Islet precursor cell (in vitro differentiated cells): ENCODE measurements at places on chromosomes 4 and X.
A peak's percentile ranks its signal among the peaks of the same experiment; 100 is the strongest.

DNA sequence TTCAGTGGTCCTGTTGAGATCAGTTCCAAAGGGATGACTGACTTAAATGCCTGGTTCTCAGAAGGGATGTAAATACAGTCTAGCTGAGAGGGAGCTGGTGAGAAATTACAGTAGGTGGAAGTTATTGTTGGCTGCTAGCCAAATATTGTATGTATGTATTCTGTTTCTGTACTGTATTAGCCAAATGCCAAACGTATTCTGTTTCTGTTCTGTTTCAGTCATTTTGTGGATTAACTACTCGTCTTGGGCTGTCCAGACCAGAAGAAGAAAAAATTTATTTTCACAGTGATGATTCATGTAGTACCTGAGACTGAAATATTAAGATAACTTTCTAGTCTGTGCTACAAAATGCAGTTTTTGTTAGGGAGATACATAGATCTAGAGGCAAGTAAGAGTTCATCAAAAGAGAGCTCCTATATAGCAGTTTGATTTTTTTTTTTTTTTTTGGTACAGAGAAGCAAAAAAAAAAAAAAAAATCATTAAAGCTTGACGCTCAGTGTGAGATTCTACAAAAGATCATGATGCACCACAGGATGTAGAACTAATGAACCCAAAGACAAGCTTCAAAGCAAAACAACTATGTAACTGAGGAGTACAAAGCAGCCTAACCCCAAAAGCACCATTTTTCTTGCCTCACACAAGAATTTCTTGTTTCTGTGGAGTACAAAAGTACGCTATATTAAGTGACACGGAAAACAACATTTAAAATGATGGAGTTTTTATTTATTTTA is 54.8 kb downstream of the CASP6 start:
- no peak for DNase-seq

DNA sequence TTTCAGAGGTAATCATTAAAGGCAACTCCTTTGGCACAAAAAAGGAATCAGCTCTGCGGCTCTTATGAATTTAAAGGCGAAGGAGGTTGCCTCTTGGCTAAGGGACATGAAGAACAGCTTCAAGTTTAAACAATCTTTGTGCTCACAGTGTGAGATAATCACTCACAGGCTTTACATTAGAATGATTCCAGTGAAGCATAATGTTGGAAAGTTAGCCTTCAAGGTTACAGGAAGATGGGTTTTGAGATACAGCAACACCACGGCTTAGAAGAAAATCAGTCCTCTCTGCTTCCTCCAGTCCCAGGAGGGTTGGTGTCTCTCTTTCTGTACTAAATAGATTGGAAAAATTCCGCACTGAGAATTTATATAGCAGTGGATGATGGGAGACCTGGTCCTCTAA is 11.6 kb upstream of the SCD5 start:
- DNase-seq = no peak

- DNase-seq = no peak
Measured at GRCh38 chr4:110735686-110736085, 112.8 kb upstream of the PITX2 start.

DNA sequence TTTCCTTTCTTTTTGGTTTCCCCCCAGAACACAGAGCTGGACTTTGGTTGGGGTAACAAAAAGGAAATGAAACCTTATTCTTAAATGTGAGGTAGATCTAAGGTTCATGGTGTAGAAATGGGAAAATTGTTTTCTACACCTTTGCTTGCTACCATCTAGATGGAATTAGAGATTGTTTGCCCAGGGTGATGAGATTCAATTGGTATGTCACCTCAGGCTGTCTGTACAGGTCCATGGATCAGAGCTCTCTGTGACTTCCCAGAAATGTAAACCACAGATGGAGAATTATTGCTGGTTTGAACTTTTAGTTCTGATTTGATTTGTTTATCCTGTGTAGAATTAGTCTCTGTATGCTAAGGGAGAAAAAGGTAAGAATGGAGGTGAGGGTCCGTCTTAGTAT is 146.7 kb downstream of the PCDH7 start:
- DNase-seq = no peak

DNA sequence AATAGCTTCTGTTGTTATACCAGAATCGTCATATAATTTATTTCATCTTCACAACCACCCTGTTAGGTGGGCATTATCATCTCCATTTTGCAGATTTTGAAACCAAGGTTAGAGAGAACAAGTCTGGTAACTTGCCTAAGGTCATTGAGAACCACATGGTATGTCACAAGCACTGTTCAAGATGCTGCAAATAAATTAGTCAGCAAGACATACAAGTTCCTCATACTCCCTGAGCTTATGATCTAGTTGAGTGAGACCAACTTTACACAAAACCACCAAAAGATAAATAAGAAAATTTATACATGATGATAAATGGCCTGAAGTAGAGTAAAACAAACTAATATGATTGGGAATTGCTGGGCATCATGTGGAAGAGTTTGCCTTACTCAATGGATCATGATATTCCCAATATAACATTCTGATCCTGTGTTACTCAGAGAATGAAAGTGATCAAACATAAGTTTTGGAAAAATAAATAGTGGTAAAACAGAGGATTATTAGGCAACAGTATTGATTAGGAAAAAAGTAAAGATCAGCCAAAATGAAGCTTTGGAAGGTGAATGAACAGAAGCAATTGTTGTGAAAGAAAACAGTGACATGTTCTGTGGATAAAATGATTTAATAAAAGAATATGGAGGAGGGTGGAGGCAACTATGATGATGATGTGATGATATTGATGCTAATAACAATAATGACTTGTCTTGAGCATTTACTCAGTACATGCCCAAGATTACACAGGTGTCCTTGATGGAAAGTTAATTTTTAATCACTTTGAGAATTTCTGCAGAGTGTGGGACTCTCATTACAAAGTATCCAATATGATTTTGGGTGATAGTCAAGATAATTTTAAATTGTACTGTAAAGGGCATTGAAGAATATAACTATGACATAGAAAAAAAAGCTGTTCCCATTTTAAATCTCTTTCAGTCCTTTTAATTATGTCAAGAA is 34.1 kb upstream of the IL1RAPL1 start:
- no peak for DNase-seq

- no peak for DNase-seq
Measured at GRCh38 chrX:110222497-110223257, 95.2 kb downstream of the AMMECR1 start.

GRCh38 chr4:48558819-48559218 is 68.8 kb downstream of the ZAR1 start:
- DNase-seq = no peak

- DNase-seq = no peak
Measured at GRCh38 chr4:103008875-103009729, 10.4 kb downstream of the SLC9B1 start.

- peak; percentile 36 for DNase-seq
Measured at GRCh38 chrX:53266914-53267313, 14.5 kb downstream of the IQSEC2 start.

GRCh38 chr4:161929956-161930355 is 233.8 kb downstream of the FSTL5 start:
- DNase-seq = no peak

DNA sequence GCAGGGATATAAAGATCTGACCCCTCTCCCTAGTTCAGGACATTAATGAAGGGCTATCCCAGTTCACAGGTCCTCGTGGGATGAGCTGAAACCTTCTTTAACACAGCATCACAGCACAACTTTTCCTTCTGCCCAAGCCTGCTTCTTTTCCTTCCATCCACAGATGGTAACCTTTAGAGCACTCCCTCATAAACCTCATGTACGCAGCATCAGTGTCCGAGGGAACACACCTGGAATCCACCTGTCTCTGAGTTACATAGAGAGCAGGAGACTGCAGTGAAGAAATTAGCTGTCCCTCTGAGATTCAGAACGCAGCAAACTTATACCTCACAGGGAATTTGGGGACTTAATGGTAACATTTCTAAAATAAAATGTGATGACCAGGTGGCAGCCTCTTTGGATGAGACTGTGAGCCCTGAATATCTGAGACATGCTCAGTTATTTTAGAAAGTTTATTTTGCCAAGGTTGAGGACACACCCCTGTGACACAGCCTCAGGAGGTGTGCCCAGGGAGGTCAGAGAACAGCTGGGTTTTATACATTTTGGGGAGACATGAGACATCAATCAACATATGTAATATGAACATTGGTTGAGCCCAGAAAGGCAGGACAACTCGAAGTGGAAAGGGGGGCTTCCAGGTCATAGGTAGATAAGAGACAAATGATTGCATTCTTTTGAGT is 73.8 kb upstream of the PACRGL start:
- DNase-seq = no peak

GRCh38 chrX:110317061-110317819 is 645 bp downstream of the AMMECR1 start:
- peak; percentile 54 for DNase-seq

- DNase-seq = no peak
Measured at GRCh38 chr4:22546299-22546698, 30.4 kb upstream of the ADGRA3 start.

- DNase-seq = no peak
Measured at GRCh38 chr4:101708293-101709039, 82.1 kb upstream of the BANK1 start.

- no peak for DNase-seq
Measured at GRCh38 chr4:176910646-176911045, 117.9 kb upstream of the VEGFC start.

DNA sequence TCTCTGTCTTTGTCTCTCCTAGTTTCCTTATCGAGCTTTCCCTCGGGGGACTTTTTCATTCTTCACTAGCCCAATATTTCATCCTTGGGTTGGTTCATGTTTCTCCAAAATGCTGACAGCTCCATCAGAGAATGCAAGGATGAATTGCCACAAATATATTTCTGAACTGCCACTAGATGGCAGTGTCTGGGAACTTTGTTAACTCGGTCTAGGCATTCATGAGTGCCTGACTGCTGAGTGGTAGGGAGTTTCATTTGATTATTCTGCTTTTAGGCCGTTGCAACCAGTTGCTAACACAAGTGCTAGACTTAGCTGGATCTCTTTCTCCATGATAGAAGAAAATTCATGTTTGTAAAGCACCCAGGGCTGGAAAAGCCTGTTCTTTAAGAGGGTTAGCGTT is 73.5 kb upstream of the RAP2C start:
- peak; percentile 54 for DNase-seq

DNA sequence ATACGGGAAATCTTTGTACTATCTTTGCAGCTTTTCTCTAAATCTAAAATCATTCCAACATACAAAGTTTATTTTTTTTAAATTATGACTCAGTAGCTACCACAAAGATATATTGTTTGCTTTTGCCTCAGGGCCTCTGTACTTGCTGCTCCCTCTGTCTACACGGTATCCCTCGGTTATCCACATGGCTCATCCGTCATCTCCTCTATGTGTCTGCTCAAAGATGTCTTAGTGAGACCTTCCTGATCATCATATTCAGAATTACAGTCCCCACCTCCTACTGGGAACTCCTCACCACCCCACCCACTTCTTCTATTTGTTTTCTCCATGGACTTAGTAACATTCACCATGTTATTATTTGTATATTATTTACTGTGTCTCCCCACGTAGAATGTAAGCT is 107.8 kb downstream of the PARM1 start:
- DNase-seq = no peak
